ENCODE measurements at places on chromosomes 5 and 9.

GRCh38 chr5:134224888-134225779, 739 bp downstream of the PPP2CA start:
- DNase-seq: peak; percentile 82

DNA sequence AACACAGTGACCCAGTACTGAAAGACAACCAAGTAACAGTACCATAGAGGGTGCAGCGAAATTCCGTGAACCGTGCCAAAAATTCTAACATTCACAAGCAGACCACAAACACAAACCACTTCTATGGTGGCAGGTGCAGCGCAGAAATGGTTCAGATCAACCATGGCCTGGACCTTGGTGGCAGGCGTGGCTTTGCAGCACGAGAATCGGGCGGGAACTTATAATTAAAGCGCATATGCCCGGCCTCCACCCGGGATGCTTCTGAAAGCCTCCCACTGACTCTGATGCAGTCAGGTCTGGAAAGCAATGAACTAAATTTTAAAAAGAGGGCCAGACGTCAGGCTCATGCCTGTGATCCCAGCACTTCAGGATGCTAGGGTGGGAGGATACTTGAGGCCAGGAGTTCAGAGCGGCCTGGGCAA, 68.0 kb upstream of the TBC1D9B start:
- DNase-seq: no peak

DNA sequence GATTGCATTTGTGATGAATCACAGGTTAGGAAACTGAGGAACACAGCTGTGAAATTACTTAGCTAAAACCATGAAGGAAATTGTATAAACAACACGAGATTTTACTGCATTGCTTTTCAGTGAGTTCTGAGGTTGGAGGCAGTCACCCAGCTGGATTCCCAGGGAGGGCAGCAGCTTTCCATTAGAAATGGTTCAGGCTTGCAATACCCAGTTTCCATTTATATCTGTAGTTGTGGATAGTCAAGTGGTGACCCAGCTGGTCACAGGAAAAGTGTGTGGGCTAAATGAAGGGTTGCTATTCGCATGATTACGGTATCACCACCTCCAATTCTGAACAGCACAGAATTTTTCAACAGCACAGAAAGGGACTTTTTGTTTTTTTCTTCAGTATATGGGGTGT, 34.3 kb upstream of the SPATA31D4 start:
- DNase-seq: no peak

GRCh38 chr5:137099651-137100050, 399.5 kb downstream of the SPOCK1 start:
- no peak for DNase-seq

DNA sequence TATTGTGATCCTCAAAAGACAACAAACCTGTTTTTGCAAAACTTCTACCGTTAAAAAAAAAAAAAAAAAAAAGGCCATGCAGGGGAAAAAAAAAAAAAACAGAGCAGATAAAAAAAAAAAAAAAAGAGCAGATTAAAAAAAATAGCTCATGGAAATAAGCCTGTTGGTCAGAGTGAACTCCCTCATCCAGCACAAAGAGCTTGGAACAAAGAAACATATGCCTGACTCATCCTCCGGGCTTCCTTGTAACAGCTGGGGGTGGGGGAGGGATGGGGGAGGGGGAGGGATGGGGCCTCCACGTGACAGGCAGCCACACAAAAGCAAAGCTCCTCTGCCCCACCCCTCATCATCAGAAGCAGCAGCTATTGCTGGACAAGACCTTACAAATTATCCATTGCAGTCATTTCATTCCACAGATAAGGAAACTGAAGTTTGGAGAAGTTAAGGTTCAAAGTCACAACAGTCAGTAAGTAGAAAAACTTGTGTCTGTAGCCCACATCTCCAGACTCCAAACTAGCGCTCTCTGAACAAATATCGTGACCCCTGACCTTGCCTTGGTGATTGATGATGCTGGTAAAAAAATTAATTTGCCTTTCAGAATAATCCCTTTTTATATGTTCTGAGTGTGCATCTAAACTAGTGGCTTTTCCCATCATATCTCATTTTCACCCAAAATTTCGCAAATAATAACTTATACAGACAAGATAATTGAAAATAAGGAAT, 38.9 kb downstream of the SLC35D2 start:
- peak; percentile 91 for DNase-seq

GRCh38 chr9:2638871-2639673, 17.5 kb downstream of the VLDLR start:
- DNase-seq: no peak

- no peak for DNase-seq
Observed at GRCh38 chr5:43547532-43547931, 9.3 kb downstream of the PAIP1 start.

DNA sequence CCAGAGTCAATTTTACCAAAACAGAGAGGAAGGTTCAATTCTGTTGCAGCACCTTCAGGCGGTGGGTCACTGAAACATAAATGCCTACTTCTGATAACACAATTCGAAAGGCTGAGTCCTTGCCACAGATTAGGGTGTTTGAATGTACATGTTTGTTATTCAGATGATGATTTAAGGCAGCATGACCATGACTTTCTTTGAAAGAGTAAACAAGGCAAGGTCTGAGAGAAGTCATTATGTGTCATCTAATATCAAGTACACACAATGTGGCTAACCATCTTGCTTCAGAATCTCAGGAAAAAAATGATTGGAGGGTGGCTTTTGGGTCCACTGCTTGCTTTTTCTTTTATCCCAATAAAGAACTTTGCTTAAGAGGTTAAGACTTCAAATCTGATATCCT, 457.5 kb downstream of the TAF11L14 start:
- no peak for DNase-seq

DNA sequence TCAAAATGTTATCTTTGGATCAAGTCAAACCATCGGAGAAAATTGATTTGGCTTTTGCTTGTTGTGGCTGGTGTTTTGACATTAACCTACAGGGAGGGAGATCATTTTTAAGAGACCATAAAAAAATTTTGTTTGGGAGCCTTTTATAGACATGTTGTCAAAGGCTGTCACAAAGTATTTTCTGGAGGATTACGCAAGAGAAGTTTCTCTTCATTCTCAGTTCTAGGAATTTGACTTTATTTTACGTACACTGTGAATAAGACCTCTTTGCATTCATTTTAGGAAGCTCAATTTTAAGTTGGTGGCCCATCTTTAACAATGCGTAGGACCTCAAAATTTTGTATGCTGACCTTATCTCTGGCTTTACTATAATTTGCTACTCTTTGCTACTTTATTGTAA, 50.2 kb upstream of the SLC44A1 start:
- DNase-seq: no peak

DNA sequence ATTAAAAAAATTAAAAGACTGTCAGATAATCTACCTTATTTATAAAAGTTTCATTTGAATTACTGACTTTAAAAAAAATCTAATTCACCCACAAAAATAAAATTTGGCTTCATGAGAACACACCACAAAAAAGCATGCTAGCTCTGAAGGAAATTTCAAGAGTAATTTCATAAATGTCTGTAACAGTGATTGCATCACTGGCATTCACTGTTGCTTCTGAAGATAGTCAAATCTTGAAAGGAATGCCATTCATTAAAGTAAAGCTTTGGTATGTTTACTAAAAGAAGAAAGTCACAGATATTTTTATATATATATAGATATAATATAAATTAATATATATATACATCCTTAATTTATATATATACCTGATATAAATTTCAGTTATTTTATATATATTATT, 43.4 kb downstream of the NADK2 start:
- DNase-seq: no peak

- DNase-seq: no peak
Observed at GRCh38 chr5:141623186-141623585, 4.4 kb upstream of the DIAPH1 start.

DNA sequence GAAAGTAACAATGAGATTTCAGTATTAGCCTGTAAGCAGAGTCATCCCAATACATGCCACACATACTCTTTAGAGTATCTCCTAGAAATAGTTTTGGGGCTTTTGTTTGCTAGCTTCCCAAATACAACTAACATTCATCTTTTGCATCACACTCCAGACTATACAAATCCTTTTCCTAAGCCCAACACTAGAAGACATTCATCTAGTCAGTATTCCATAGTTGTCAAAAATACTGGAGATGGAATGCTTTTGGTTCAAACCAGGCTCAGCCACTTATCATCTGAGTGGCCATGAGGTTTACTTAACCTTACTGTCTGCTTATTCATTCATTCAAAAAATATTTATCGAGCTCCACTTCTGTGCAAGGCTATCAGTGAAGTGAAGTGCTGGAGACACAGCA, 205.1 kb upstream of the SGCD start:
- DNase-seq: no peak

GRCh38 chr5:162119801-162120200, 52.2 kb downstream of the GABRG2 start:
- no peak for DNase-seq

- DNase-seq: no peak
Observed at GRCh38 chr9:92592946-92593861, 57.4 kb upstream of the ECM2 start.

DNA sequence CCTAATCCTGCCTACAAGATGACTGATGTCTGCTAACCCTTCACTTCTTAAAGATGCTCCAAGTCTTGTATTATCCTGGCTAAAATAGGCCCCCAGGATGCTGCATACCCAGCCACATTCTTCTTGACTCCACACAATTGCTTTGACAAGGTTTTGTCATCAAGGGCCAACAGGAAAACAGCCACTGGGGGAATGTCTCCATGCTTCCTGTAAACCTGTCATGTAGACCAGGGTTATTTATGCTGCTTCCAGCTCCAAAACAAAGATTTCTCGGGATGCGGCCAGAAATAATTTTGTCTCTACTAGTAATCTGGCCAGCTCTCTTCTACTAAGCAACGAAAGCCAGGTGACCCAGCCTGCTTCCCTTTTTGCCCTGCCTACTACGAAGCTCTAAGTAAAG, 53.8 kb downstream of the SHB start:
- DNase-seq: no peak
